ENCODE measurements at places on chromosomes 7 and 10.

DNA sequence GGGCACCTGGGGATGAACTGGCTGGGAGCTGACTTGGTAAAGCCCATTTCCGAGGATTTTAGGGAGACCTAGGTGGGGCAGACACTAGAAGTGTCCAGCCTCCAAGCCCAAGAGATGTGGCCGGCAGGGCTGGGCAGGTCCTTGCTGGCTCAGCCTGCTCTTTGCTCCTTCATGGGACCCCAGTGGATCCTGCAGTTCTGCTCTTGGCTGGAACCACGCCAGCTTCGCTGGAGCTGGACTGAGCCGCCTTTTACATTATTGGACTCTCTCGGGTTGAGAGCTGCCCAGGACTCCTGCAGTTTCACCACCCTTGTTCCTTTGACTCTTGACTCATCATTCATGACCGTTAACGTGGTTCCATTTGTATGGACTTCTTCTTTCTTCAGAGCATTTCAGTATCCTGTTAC, 5.7 kb downstream of the PPIF start:
- no peak for DNase-seq

DNA sequence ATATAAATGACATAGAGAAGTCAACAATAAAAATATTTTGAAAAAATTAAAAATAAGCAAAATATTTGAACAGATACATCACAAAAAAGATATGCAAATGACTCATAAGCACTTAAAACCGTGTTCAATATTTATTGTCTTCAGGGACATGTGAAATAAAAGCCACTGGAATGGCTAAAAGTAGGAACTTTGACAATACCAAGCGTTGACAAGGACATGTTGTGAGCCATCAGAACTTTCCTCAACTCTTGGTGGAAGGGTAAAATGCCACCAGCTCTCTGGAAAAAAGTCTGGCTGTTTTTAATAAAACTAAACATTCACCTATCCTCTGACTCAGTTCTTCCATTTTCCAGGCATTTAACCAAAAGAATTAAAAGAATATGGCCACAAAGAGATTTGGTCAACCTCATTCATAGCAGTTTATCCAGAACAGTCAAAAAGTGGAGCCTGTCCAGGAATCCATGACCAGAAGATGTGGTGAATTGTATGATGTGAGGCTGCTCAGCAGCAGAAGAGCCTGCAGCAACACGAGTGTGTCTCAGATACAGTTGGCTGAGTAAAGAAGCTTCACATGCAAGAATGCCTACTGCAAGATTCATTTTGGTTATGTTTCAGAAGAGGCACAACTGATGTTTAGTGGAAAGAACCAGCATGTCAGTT, 7.1 kb upstream of the KLF6 start:
- DNase-seq: no peak

DNA sequence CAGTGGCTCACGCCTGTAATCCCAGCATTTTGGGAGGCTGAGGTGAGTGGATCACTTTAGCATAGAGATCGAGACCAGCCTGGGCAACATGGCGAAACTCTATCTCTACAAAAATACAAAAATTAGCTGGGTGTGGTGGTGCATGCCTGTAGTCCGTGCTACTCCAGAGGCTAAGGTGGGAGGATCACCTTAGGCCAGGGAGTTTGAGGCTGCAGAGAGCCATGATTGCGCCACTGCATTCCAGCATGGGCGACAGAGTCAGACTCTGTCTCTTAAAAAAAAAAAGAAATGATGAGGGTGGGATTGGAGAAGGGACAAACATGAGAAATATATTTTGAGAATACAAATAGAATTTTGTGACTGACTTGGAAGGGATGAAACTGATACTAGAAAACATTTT, 76.9 kb downstream of the SHOC2 start:
- DNase-seq: no peak

DNA sequence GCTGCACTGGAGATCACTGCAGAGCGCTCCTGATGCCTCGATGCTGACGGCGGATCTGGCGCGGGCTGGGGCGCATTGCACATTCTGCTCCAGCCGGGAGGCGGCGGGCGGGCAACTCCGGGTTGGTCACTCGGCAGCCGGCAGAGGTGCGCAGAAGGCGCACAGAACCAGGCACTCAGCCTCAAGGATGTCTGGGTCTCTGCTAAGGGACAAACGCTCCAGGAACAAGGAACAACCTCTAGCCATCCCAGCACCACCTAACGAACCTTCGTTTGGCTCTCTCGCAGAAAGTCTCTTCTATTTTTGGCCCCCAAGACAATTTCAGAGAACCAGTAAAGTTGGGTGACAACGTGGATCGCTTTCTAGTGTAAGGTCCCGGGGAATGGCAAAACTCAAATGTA, 254.6 kb downstream of the OTUD1 start:
- no peak for DNase-seq

DNA sequence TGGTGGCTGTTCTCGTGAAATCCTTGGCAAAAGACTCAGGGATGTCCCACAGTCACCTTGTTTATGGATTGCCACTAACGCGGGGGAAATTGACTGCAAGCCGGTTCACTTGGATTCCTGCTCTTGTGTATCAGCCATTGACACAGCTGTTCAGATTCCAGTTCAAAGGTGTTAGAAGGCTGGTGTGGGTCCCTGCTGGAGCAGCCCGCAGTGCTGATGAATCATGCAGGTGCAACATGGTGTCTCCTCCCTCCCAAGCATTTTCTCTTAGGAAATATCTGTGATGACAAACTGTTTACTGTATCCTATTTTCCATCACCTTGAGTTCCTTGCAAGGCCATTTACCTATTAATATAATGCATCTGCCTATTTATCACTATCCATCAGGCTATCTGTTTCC, 170.1 kb downstream of the GATA3 start:
- no peak for DNase-seq

All from hypothalamus (tissue), 51 donors.